Right ventricle myocardium superior (tissue), 1 donor: ENCODE measurements at places on chromosomes 2 and 18. TPM values are rescaled to one million over a fixed set of nuclear protein-coding genes. Genes with fewer than 3 reads are reported as not detected.

GRCh38 chr2:142165790-142166189, 35.0 kb upstream of the LRP1B start:
- DNase-seq = no peak

The INPP5D gene
- total RNA-seq = 4.6 TPM

GRCh38 chr18:1774261-1774660, 797.0 kb downstream of the METTL4 start:
- no peak for DNase-seq

- no peak for DNase-seq
These were observed 101.9 kb downstream of the NFATC1 start for GRCh38 chr18:79497638-79498081.

The DNAH7 gene
- 0.40 TPM for total RNA-seq

DNA sequence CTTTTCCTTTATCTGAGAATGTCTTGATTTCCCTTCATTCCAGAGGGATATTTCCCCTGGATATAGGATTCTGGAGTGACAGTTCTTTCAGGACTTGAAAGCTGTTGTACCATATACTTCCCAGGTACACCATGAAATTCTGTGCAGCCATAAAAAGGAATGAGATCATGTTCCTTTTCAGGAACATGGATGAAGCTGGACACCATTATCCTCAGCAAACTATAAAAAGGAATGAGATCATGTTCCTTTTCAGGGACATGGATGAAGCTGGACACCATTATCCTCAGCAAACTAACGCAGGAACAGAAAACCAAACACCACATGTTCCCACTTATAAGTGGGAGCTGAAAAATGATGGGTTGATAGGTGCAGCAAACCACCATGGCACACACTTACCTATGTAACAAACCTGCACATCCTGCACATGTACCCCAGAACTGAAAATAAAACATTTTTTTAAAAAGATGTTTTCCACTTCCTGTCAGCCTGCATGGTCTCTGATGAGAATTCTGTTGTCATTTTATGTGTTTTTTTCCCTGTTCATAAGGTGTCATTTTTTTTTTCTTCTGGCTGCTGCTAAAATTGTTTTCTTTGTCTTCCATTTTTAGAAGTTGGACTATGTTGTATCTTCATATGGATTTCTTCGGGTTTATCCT, 133.3 kb downstream of the DNAH6 start:
- DNase-seq = no peak

DNA sequence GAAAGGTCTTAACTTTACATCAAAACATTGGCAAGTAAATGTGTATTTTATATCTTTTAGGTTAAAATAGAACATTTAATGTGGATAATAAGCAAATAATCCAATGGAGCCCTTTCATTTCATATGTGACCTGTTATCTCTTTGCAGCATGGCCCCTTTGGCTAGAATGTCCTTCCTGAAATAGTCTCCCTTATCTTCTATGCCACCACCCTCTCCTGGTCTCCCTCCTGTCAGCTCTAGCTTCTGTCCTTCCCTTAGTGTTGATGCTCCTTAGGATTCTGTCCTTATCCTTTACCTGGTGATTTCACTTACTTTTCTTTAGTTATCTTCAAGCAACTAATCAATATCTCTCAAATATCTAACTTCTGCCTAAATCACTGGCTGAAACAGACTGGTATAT, 87.1 kb upstream of the TFCP2L1 start:
- no peak for DNase-seq

DNA sequence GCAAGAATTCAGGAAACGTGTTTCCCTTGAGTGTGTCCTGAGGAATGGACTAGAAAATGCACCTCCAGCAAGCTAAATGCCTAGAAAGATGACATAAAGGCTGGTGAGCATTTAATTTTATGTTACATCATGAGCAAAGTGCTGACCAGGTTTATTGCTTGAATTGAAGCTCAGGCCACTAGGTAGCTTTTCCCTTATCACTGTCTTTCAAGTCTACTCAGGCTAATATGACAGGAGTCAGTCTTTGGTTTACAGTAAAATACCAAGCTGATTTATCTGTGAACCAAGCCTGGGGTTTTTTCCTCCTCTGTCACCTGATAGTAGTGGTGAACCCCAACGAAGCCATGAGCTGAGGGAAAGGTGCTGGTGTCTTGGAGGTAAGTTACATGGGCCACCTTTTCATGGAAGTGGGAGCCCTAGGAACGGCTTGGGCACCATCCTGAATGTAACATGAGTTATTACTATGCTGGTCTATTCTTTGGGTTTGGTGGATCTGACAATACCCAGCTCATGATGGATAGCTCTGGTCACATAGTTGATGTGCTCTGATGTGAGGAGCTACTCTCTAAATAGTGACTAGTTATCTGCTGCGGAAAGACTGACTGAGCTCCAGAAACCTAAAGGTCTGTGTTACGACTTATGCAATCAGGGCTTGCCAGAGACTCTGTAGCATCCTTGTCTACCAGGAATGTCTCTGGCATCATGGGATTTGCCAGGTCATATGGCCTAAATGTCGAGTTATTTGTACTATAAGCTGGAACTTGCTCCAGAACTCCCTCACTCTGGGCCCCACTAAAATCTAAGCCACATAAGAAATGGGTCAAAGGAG, 39.8 kb downstream of the NUP35 start:
- DNase-seq = no peak

GRCh38 chr2:121524685-121525425, 5.8 kb upstream of the RNU4ATAC start:
- DNase-seq = no peak

The MYO3B gene
- total RNA-seq = not detected

DNA sequence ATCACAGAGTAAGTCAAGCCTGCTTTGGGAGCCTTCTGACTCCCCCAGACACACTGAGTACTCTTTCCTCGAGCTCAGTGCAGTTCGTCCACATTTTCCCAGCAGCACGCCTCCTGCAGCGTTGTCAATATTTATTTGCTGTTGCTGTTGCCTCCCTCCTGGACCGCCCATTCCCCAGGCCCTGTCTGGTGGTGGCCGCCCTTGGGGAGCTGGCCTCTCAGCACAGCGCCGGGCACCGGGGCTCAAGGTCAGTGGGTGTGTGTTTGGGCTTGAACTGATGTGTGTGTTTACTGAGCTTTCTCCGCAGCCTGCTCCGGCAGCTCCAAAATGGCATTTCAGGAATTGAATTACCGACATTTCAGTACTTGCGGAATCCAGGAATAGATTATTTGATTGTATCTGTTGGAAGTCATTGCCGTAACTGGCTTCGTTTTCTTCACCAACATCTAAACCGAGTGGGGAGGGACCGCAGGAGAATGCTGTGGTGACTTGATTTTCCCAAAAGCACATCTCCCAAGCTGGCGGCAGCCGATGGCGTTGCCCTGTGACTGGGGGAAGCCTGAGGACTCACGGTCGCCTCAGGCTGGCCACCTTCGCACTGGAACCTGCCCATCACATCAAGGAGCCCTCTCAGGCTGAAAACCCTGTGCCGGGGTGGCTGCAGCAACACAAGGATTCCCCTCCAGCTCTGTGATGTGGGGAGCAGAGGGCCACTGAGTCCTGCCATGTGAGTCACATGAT, 66.0 kb downstream of the HPCAL1 start:
- no peak for DNase-seq

GRCh38 chr2:2265747-2266279, 65.3 kb downstream of the MYT1L start:
- no peak for DNase-seq

The TMEM178A gene
- total RNA-seq = 1.9 TPM

DNA sequence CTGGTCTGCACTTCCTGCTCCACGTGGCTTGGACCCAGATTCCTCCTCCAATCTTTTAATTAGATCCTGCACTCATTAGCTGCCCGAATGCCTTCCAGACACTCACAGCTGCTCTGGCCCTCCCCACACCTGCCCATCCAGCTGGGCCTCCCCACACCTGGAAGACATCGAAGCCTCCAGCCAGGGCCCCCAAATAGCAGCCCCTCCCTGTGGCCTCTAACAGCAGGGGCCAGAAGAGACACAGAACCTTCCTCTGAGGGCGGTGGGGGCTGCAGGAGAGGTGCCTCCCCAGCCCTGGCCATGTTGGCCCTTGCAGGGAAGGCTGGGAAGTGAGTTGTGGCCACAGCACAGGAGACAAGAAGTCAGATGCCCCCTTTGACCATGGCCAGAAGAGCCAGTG, 252.8 kb downstream of the DYSF start:
- no peak for DNase-seq

DNA sequence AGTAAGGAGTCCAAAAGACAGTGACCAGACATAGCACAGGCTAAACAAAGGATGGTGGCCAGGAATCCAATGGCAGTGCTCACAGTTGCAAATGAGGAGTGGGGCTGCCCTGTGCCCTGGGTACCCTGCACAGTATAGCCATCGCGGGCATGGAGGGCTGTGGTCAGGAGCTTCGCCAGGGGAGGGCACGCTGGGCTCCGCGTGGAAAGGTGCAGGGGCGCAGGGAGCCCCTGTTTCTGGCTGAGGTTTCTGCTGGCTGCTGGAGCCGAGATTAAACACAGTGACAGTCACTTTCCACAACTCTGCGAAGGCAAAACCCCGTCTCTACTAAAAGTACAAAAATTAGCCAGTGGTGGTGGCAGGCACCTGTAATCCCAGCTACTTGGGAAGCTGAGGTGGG, 194.7 kb downstream of the GALR1 start:
- no peak for DNase-seq

GRCh38 chr2:156765043-156765442, 328.9 kb downstream of the GPD2 start:
- no peak for DNase-seq

GRCh38 chr2:159252905-159253304, 33.6 kb downstream of the WDSUB1 start:
- DNase-seq = no peak

DNA sequence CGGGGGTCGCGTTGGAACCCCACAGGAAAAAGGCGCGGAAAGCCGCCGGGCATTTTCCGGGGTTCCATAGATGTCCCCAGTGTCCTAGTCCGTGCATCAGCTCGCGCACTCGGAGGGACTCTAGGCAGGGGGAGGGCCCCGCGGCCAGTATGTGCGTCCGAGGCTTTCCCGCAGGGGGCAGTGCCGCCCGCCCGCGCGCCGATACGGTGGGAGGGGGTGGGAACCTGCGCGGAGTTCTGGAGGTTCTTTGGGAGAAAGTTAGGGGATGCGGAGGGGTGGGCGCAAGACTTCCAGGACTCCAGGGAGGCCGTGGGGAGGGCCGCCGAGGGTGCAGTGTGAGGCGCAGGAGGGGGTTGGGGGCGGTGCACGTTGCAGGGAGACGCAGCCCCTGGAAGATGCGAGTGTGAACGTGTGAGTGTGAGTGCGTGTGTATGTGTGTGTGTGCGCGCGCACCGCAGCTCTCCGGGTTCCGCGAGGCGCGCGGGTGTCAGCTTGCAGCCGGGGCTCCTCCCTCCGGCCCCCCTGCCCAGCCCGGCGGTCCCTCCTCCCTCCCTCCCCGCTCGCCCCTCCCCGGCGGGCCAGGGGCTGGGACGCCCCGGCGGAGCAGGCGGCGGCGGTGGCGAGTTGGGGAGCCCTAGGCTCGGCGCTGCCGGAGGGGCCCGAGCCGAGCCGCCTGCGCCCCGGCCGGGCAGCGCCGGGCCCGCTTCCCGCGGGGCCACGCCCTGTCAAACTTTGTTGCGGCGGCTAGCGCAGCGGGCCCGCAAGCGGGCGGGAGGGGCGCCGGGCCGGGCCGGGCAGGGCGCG, at the start of gene TCF7L1:
Gene TCF7L1, plus strand, starts transcription at position 559 of the 804 bp plus-strand sequence. CDS start 293 bp downstream, outside the sequence.
- peak; percentile 90 for DNase-seq

GRCh38 chr18:6412933-6413472, 1.7 kb downstream of the L3MBTL4 start:
- no peak for DNase-seq

DNA sequence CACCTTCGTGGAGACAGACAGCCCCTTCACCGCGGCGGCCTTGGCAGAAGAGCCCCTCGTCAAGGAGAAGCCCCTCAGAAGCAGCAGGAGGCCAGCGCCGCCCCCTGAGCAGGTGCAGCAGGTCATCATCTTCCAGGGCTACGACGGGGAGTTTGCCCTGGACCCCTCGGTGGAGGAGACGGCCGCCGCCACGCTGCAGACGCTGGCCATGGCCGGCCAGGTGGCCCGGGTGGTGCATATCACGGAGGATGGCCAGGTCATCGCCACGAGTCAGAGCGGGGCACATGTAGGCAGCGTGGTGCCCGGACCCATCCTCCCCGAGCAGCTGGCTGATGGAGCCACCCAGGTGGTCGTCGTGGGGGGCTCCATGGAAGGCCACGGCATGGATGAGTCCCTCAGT, 145.7 kb downstream of the PTGR3 start:
- DNase-seq = no peak

The PDE1A gene
- total RNA-seq = 11.4 TPM

GRCh38 chr2:8543383-8544170, 138.3 kb upstream of the ID2 start:
- peak; percentile 81 for DNase-seq

- no peak for DNase-seq
These were observed 475 bp upstream of the TWIST2 start for GRCh38 chr2:238847419-238847801.

- DNase-seq = no peak
These were observed 62.3 kb downstream of the FIGN start for GRCh38 chr2:163673522-163673921.

GRCh38 chr2:23445450-23445868, 60.5 kb downstream of the KLHL29 start:
- no peak for DNase-seq

The KCNIP3 gene
- total RNA-seq = 8.4 TPM

DNA sequence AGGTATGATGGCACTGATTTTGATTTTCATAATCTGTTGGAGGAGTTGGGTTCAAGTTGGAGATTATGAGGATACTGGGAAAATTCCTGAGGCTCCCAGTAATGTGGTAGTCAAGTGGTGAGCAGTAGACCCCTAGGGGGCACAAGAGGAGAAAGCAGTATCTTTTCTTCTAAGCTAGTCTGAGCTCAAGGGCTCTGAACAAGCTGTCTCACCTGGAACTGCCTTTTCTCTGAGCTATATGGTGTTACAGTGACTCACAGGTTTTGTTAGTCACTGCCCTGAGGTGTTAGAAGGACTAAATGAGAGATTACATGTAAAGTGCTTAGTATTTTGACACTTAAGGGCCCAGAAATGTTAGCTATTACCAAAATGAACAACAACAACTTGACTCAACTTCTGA, 42.2 kb downstream of the CD302 start:
- DNase-seq = no peak

- peak; percentile 75 for DNase-seq
These were observed 1.2 kb downstream of the ALK start for GRCh38 chr2:29920130-29920577.

The SCG2 gene
- total RNA-seq = not detected

- no peak for DNase-seq
These were observed 12.7 kb upstream of the EFR3B start for GRCh38 chr2:25029183-25029554.

DNA sequence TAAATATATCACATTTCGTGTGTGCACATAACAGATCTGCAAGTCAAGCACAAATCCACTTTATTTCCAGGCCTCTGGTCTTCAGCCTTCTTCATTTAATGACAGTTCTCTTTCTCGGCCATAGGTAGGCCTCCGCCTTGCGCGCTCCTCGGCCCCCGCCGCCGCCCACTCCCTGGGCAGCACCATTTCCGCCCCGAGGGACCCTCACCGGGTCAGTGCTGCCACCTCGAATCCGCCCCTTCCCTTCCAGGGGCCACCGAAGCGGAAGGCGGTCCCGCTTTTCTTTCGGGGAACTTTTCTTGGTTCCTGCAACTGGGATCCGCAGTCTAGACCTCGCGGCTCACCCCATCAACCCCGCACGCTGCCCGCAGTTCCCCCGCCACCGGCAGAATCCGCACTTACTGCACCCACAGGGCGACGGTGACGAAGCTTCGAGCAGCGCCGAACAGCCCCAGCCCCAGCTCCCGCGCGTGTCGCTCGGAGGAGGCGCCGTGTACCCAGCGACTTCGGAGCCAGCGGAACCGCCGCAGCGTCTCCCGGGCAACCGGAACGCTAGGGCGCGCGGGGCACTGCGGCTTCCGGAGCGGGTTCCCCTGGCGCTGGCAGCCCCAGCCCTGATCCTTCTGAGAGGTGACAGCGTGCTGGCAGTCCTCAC, at the start of gene CDKL4:
Gene CDKL4, minus strand, starts transcription at position 502 of the 655 bp plus-strand sequence.
- DNase-seq = peak; percentile 49

- DNase-seq = no peak
These were observed 367.0 kb downstream of the NR4A2 start for GRCh38 chr2:155965415-155966063.
